ENCODE measurements at places on chromosomes 5 and 9.

- no peak for DNase-seq
Measured at GRCh38 chr5:14301186-14301585, 158.0 kb downstream of the TRIO start.

DNA sequence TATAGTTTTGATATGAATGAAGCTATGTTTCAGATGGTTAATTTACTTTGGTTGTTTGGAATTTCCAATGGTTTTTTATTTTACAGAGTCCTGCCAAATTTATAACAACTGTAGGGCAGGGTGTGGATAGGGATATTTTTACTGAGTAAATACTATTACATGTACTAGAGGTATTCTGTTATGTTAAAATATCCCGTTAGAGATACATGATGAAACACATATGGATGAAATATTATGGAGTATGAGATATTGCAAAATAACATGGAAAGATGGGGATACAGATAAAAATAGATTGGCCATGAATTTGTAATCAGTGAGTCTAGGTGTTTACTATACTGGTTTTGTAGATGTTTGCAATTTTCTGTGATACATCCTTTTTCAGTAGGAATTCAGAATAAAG lies 76.7 kb downstream of the RAB24 start:
- no peak for DNase-seq

GRCh38 chr5:79893485-79893884 lies 97.6 kb downstream of the MTX3 start:
- no peak for DNase-seq

- no peak for DNase-seq
Measured at GRCh38 chr5:154480847-154481246, 2.8 kb upstream of the HAND1 start.
